ENCODE measurements at places on chromosomes 2 and 18.

DNA sequence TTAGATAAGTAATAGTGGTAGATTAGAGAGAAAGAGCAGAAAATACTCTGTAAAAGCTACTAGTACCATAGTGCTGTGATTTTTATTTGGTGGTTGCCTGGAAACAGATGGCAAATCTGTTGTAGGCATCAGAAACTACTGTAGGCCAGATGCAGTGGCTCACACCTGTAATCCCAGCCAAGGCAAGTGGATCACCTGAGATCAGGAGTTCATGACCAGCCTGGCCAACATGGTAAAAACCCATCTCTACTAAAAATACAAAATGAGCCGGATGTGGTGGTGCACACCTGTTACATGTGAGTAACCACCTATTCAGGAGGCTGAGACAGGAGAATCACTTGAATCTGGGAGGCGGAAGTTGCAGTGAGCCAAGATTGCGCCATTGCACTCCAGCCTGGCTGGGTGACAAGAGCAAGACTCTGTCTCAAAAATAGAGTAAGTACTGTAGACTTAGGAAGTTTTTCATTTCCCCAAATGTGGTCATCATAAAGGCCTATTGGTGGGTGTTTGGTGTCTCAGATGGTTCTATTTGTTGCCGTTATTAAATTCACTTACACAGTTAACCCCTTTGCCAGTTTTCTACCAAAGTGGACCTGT, 79.6 kb downstream of the SPTBN1 start:
- DNase-seq, result peak; percentile 89

DNA sequence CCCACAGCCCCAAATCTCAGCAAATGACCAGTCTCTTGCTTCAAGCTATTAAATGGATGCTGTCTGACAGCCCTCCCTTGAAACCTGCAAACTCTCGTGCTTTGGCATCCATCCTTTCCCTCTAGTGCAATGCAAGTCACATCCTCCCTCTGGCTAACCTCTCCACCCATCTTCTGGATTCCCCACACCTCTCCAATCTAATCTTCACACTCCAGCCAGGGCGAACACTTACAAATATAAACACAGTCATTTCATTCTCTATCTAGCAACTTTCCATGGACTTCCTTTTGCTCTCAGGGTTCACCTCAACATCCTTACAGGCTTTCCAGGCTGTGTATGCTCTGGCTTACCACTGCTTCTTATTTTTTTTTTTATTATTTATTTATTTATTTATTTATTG, 10.1 kb upstream of the NARS1 start:
- no peak for DNase-seq

- DNase-seq, result peak; percentile 95
These were observed 48.2 kb upstream of the PAPOLG start for GRCh38 chr2:60707750-60708371.

DNA sequence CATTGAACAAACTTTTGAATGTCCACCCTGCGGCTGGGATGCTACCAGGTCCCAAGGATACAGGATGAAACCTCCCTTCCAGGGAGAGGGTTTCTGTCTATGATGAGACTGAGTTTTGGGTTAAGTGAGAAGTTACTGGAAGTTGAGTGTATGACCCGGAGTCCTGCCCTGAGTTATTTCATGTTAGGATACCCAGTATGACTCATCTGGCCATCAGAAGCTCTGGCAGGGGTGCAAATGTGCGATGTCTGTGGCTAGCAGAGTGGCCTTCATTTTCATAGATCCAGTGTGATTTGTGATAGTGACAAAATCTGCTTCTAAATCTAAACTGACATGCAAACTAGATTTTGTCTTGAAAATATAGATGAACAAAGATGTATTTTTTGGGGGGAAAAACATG, 55.3 kb downstream of the KCTD1 start:
- no peak for DNase-seq

DNA sequence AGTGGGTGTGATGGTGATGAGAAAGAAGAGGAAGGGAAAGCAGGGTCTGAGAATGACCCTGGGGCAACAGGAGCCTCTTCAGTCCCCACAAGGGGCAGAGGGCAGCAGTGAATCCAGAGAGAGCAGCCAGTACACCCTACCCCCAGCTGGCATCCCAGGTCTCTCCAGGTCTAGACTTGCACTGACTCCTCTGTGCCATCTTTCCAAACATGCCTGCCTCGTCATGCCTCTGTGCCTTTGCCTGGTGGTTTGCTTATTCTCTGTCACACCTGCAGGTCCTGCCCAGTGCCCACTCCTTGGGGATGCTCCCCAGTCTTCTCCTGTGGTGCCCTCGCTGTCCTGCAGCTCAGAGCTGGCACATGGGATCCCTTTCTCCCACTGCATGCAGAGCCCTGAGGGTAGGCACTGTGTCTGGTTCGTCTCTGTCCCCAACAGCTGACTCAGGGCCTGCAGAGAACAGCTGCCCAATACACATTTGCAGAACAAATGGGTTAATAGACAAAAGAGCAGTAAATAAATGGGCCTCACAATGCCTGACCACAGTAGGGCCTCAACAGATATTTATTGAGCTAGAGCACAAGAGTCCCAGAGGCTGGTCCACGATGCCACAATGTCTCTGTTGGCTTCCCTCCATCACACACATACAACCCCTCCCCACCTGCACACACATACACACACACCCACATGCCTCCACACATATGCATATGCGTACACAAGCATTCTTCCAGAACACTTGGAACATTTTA, 89.8 kb downstream of the HS1BP3 start:
- DNase-seq, result no peak

GRCh38 chr2:229445501-229446211, 174.6 kb upstream of the PID1 start:
- DNase-seq, result peak; percentile 27

- peak; percentile 68 for DNase-seq
These were observed at the start of gene ARHGAP15 for GRCh38 chr2:143128681-143129580. Gene ARHGAP15 (plus strand): TSS chr2:143129419.

DNA sequence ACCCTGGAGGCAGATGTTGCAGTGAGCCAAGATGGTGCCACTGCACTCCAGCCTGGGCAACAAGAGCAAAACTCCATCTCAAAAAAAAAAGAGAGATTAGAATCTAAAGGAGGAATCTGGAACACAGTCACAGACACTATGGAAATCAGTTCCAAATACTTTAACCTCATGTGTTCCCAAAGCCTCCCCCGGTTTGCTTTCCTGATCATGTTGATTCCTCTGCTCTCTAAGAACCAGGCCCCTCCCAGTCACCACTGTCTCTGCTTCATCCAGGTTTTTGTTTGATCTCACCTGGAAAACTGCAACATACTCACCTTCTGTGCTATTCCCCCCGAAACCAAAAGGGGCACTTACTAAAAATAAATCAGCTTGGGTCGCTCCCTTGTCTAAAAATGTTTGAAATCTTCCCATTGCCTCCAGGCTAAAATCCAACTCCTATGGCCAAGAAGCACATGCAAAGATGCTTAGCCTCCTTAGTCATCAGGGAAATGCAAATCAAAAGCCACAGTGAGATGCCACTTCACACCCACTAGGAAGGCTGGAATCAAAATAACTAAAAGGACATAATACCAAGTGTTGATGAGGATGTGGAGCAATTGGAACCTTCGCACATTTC, 6.2 kb upstream of the NEU2 start:
- DNase-seq, result no peak

DNA sequence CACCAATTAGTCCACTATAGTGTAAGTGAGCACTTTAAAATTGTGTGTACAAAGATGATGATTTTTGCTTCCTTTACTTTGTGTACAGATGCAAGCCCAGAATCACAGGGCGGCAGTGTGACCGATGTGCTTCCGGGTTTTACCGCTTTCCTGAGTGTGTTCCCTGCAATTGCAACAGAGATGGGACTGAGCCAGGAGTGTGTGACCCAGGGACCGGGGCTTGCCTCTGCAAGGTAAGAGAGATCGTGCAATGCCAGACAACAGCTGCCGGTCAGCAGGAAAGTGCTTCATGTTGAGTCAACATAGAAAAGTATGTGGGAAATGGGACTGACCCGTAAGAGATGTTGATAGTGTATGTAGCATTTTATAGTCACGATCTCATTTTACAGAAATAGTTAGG, 156.8 kb upstream of the TTC39C start:
- no peak for DNase-seq
